ENCODE measurements at places on chromosomes 12 and 14.

DNA sequence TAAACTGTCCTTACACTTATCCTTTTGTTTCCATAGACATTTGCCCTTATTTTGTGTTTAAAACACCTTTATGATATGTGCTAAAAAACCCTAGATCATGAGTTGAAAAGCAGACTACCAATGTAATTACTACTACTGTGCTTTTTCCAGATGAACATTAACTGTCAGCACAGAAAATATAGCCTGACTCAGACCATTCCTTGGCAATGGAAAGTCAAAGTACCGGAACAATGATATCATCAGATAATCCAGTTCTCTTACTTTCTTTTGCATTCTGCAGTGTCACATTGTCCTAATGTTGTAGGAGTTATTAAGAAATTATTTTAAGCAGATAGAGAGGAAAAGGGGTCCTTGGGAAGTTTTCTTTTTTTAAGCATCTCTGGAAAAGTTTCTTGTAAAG lies 1189.0 kb upstream of the FLRT2 start:
- no peak for DNase-seq

- no peak for DNase-seq
Measured at GRCh38 chr14:102939820-102940561, 17.5 kb downstream of the AMN start.

DNA sequence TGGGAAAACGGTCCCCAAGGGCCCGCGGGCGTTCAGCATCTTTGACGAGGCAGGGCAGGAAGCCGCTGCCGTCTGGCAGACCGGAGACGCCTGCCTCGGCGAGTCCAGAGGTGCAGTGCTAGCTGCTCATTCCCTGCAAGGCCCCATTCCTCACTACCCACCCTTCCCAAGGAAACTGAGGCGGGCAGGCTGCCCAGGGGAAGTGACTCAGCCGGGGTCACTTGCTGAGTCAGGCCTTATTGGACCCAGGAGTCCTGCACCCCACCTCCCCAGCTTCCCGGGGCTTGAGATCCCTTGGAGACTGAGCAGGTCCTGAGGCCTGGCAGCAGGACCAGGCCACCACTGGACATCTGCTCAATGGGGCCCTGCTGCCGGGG lies 3.7 kb downstream of the SH2B3 start:
- peak; percentile 71 for DNase-seq

DNA sequence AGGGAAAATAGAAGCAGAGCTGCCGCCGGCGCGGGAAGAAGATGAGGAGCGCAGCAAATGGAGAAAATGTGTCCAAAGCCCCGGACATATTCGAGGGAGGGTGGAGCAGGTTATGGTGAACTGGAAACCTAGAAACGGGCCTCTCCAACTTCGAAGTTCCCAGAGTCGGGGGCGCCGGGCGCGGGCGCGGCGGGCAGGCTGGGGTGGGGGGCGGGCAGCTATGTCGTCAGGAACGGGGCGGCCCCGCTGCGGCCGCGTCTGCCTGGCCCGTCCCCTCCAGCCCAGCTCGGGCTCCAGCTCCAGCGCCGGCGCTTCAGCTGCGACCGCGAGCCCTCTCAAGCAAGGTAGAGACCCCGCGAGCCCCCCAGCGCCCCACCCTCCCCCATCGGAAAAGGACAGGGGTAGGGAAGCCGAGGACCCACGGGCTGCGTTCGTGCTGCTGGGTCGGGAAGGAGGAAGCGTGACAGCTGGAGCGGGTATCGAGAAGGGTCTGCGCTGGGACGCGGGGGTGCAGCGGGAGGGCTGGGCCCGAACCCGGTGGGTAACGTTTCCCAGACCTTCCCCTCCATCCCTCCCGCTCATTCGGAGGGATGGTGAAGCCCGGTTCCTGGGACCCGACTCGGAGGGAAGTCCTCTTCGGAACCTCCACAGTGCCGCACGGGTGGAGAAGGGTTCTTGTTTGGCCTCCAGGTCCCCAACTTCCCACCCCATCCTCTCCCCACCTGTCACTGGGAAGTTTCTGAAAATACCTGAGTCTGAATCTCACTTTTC lies 1.0 kb downstream of the DGKA start:
- no peak for DNase-seq

GRCh38 chr14:66918527-66918926 lies 270.7 kb upstream of the GARIN2 start:
- no peak for DNase-seq

DNA sequence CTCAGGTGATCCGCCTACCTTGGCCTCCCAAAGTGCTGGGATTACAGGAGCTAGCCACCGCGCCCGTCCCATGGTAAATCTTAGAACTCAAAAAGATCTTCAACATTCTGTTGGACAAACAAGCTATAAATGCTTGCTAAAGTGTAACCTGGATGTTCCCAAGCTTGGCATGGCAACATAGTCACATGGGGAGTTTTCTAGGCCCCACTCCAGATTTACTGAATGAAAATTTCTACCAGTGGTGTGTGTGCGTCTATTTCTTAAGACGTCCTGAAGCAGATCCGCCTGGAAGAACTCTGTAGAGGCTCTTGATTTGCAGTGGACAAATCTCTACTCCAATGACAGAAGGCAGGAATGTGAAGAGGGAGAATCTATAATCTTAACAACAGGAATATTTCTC lies 59.9 kb downstream of the ZFYVE21 start:
- DNase-seq, result no peak

DNA sequence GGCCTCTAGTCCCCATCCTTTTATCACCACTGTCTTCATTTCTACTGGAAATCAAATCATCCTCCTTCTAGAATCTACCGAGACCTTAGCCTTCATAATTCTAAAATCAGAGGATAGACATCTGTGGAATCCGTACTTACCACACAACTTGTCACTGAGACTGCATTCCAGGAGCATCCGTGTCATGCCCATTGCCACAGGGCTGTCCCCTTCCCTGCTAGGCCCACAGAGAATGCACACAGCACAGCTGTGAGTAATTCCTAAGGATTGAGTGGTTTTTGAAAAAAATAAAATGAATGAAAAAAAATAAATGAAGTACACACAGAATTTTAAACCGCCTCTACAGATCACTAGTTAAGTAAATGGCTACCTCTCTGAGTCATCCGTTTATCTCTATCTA lies 21.0 kb upstream of the MAGOHB start:
- DNase-seq, result peak; percentile 71
